ENCODE measurements at places on chromosomes 12 and 14.

DNA sequence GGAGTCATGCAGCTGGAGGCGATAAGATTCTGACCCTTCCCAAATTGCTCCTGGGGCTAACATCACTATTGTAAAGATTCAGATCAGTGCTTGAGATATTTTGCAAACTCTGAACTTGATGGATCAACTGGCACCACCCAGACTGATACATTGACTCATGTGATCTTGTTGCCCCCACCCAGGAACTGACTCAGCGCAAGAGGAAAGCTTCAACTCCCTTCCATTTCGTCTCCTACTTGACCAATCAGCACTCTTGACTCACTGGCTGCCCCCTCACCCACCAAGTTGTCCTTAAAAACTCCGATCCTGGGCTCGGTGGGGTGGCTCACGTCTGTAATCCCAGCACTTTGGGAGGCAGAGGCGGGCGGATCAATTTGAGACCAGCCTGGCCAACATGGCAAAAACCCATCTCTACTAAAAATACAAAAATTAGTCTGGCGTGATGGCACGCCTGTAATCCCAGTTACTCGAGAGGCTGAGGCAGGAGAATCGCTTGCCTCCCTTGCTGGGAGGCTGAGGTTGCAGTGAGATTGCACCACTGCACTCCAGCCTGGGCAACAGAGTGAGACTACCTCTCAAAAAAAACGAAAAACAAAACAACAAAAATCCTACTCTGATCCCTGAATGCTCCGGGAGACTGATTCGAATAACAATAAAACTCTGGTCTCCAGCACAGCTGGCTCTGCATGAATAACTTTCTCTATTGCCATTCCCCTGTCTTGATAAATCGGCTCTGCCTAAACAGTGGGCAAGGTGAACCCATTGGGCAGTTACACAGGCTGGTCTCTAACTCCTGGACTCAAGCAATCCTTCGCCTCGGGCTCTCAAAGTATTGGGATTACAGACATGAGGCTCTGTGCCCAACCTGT is 9.8 kb upstream of the ARF6 start:
- DNase-seq, result no peak

DNA sequence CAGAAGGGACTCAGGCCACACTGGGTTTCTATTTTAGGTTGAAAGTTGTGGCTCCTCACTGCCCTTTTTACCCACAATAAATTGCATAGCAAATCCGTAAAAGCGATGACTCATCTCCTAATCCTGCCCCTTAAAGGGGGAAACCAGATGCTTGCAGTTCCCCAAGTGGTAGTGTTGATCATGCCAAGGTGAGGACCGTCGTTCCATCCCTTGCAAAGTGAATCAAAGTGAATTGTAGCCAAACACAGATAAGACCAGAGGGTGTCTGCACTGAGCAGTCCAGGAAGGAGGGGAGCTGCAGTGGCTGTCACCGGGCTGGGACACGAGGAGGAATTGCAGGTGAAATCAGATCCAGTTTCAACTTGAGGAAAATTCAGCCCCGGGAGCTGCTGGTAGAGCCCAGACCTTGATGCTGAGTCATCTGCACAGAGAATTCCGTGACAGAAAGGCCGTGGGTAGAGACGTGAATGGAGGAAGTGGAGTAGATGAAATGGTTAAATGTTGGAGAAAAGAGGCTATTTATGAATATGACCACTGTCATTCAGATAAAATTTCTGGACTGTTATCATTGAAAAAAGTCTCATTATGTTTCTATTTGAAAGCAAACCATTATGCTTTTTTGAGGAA is 44.2 kb upstream of the MMP17 start:
- DNase-seq, result no peak

DNA sequence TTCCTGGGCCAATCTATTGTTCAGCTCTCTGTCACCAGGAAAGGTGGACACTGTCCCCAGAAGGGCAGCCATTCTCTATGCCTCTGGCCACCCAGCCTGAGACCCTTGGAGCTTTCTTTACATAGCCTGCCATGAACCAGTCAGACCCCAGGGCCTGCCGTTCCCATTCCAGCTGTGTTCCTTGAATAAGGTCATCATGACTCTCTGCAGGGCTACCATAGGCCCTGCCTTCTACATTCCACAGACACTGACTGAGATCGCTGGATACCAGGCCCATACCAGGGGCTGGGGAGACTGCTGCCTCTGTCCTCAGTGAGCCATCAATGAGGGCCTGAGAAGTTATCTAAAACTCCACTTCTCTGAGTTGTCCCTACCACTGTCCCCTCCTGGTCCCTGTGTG is 75.5 kb downstream of the SYNE3 start:
- no peak for DNase-seq

- no peak for DNase-seq
Measured at GRCh38 chr12:92596383-92596782, 106.4 kb upstream of the PLEKHG7 start.

DNA sequence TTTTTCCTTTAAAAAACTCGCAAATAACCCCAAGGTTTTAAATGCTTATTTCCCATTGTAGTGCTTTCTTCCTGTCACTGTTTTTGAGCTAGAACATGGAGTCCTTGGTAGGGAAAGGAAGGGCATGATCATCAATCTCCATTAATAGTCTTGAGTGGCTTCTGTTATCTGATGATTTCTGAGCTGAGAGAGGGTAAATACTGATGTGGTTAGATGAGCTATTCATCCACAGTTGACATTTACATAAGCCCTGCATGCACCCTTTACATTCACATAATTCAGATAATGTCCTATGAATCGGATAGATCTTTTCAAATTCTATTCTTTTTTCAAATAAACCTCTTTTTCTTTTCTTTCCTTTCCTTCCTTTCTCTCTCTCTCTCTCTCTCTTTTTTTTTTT is 81.4 kb downstream of the NTN4 start:
- DNase-seq, result no peak

DNA sequence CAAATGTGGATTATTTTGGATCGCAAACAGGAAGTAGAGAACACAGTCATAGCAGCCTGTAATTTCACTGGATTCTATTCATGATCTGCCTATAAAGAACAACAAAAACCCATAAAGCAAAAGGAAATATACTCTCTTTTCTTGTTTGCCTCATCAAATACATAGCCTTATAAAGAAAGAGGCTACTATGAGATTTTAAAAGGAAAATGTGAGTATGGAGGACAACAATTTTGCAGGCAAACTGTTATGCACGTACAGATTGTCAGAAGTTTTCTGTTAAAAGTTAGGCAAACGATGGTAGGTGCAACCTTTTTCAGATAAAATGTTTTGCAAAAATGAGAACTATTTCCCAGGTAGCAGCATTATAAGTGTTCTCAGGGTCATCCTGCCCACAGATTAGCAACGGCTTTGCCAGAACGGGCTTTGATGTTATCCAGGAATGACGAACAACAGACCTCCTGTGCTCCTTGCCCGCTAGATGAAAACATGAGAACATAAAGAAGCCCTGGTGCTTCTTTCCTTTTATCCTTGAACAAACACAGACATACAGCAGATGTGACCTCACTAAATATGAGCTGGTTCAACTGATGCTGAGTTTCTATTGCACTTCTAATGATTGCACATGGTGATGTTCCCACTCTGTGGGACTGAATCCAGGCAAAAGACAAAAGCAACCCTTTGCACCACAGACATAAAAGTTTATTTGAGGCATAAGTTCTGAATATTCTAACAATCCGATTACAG is 88.1 kb downstream of the ITPR2 start:
- no peak for DNase-seq

DNA sequence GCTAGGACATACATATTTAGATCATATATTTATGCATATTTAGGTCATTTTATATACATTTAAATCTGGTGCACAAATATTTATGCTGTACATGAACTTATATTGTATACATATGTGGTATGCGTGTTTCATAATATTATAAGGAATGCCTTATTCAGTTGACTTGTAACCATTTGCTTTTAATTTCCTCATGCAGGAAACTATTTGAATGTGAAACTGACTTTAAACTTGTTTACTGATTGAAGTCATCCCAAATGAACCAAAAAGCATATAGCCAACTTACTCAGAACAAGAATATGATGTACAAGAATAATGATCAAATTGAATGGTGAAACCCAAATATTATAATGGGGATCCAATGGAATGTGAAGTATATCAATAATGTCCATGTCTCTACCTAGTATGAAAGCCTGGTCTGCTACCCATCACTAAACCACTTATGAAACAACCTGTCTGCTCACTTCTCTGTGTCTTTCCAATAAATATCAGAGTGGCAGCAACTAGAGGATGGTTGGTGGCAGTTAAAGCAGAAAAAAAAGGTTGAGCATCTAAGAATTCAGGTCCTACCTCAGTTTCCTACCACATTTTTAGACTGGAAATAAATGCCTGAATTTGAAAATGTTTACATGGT is 38.3 kb downstream of the RPS6KA5 start:
- DNase-seq, result no peak

GRCh38 chr12:120037851-120038250 is 48.8 kb downstream of the BICDL1 start:
- DNase-seq, result no peak

DNA sequence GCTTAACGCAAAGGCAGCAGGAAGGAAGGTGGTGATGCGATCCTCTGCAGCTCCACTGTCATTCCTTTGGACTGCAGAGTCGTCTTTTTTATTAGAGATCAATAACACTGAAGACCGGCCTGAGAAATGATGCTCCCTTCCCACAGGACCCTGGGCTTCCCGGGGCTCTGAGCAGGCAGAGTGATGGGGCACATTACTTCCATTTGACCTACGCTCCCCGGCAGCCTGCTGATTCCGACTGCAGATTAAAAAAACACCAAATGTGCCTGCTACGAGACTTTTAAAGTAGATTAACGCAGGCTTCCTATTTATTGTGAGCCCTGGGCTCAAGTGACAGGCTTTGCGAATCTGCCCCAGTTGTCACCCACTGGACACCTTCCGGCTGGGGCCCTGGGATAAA is 37.5 kb downstream of the KCNA1 start:
- no peak for DNase-seq

GRCh38 chr12:123882161-123882705 is 90.4 kb downstream of the CCDC92 start:
- DNase-seq, result no peak

GRCh38 chr14:50212726-50213125 is 18.7 kb downstream of the SOS2 start:
- DNase-seq, result no peak

- DNase-seq, result no peak
Measured at GRCh38 chr12:132659146-132659545, 28.0 kb downstream of the POLE start.

GRCh38 chr12:98409548-98409947 is 105.8 kb upstream of the TMPO start:
- no peak for DNase-seq

- no peak for DNase-seq
Measured at GRCh38 chr14:72743626-72744025, 150.3 kb downstream of the DPF3 start.
